Activated naive CD8-positive, alpha-beta T cell treated with anti-CD3 and anti-CD28 coated beads, Interleukin-2, amount 50 U/mL, for 24 hours (primary cell): ENCODE measurements at places on chromosomes 7 and 10.
A peak's percentile ranks its signal among the peaks of the same experiment; 100 is the strongest.

DNA sequence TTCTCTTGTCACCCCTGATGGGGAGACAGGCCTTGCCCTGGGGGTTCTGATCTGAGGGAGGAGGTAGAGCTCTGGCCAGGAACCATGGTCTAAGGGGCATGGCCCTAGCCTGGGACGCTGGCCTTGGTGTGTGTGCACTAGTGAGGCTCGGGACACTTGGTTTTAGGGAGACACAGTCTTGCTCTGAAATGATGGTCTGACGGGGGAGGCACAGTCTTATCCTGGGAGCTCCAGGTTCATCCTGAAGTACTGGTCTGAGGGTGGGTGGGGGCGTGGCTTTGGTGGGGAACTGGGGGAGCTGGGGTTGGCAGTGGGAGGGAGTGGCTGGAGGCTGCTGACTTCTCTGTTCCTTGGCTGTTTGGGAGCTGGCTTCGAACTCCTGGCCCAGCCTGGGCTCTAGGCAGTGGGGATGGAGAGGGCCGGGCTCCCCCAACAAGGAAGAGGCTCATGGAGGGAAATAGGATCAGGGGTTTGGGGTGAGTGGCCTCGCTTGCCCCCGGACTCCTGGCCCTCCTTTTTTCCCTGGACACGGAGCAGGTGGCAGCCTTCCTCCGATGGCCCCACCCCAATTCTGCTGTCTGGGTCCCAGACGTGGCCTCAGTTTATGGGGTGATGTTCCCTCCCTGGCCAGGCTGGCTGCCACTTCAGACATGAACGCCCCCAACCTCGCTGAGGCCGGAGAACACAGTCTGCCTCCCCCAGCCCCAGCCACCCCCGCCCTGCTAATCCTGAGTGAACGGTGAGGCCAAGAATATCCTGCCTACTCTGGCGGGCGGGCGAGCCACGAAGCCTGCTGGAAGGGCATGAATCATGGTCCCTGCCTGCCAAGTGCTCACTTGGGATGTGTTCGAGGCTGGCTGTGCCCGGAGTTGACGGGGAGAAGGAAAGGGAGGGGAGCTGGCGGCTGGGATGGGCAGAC is 43.5 kb downstream of the TMEM270 start:
- no peak for DNase-seq

DNA sequence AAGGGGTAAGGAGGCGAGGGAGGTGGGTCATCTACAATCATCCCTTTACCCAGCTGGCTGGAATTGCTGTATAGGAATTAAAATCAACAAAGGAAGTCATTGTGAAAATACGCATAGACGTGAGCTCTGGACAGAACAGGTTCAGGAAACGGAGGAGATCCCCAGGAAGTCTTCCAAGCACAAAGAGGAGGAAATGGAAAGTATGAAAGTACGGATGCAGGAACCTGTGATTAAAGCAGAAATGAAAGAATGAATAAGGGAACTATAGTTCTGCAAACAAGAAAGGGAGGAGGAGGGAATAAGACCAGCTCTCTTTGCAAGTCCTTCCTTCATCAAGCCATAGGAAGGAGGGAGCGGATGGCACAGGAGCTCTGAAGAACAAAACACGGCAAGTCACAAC is 61.8 kb downstream of the PYROXD2 start:
- DNase-seq, result no peak

GRCh38 chr10:11532306-11532705 is 79.1 kb downstream of the USP6NL start:
- DNase-seq, result no peak

DNA sequence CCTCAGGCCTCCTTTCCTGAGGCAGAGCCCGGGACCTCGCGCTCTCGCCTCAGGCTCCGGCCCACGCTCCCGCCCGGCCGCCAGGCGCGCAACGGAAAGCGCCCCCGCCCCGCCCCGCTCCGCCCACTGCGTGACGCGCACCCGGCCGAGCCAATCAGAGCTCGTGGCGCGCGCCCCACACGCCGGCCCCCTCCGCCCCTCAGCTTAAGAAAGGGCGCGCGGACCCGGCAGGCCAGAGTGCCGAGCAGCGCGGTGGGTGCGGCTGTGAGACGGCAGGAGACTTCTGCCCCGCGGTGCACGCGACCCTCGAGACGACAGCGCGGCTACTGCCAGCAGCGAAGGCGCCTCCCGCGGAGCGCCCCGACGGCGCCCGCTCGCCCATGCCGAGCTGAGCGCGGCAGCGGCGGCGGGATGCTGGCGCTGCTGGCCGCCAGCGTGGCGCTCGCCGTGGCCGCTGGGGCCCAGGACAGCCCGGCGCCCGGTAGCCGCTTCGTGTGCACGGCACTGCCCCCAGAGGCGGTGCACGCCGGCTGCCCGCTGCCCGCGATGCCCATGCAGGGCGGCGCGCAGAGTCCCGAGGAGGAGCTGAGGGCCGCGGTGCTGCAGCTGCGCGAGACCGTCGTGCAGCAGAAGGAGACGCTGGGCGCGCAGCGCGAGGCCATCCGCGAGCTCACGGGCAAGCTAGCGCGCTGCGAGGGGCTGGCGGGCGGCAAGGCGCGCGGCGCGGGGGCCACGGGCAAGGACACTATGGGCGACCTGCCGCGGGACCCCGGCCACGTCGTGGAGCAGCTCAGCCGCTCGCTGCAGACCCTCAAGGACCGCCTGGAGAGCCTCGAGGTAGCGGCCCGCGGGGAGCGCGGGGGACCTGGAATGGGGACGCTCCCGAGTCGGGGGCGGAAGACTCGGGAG is at the start of gene NPTX2:
TSS of gene NPTX2 (plus strand) at position 235 of the 909 bp plus-strand sequence. CDS start at position 412, 177 bp downstream.
- DNase-seq, result peak; percentile 32

GRCh38 chr7:55314967-55315366 is 50.2 kb upstream of the LANCL2 start:
- no peak for DNase-seq

- no peak for DNase-seq
These were observed 21.5 kb downstream of the CUX1 start for GRCh38 chr7:101838837-101839483.
